ENCODE measurements at places on chromosomes 16 and 17.

DNA sequence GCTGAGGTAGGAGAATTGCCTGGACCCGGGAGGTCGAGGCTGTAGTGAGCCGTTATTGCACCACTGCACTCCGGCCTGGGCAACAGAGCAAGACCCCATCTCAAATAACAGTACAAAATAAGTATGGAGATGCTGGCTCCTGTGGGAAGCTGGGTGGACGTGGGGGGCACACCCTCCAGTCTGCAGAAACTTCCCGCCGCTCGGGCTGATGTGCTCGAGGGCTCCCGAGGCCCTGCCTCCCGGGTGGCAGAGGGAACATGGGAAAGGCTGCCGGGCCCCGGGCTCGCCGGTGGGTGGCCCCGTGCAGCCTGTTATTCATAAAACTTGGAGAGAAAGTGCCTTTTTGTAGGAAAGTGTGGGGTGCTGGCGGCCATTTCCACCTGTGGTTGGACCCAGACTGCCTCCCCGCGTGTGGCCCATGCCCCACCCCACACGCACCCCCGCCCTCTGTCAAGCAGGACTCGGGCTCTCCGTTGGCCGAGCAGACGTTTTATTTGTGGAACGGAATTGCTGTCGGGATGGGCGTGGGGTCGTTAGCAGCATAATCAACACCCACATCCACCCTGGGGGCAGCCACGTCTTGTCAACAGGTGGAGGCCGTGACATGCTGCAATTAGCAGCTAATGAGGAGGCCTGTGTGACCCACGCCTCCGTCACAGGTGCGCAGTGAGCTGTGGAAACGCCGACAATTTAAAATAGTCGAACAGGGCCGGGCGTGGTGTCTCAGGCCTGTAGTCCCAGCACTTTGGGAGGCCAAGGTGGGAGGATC lies 7.4 kb upstream of the CIAO3 start:
- DNase-seq: no peak

DNA sequence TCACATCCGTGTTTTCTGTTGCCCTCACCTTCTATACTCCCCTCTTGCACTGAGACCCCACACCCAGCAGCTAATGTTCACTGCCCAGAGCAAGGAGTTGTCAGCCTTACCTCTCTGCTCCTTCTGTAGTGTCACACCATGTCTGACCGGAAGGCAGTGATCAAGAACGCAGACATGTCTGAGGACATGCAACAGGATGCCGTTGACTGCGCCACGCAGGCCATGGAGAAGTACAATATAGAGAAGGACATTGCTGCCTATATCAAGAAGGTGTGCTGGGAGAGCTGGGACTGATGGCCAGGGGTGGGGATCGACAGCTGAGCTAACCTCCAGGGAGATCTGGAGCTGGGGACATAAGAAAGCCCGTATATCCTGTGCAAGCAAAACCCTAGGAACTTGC lies 3.7 kb downstream of the DYNLL2 start:
- no peak for DNase-seq

- DNase-seq: no peak
Observed at GRCh38 chr16:60064026-60064425, 1329.9 kb upstream of the GOT2 start.

GRCh38 chr17:38729886-38730525 lies at the start of gene CISD3:
Gene CISD3, plus strand, starts transcription at chr17:38730341. Its CDS starts 18 bp downstream, at chr17:38730359.
- peak; percentile 88 for DNase-seq

- peak; percentile 37 for DNase-seq
Observed at GRCh38 chr17:9817086-9817485, 4.8 kb downstream of the GSG1L2 start.

DNA sequence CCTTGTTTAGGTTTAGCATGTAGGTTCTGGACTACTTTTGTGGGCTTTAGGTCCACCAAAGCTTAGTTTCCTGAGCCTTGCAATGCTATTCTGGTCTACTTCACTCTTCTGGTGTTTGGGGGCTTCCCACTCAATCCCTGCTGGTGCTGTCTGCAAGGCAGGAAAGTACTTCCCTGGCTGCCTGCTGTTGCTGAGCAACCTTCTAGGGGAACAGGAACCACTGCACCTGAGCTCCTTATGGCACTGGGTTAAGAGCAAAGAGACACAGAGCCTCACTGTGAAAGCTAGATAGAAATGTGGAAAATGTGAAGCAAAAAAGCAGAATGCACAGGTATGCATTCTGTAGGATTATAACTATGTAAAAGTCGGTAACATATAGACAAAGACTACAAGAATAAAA lies 17.0 kb downstream of the MPO start:
- DNase-seq: no peak

GRCh38 chr17:46811978-46812583 lies 6.4 kb downstream of the WNT3 start:
- DNase-seq: no peak

- DNase-seq: peak; percentile 60
Observed at GRCh38 chr17:54967621-54968261, 713 bp downstream of the COX11 start.

Measured in body of pancreas (tissue), 4 donors.